ENCODE measurements at places on chromosomes 4 and X.

DNA sequence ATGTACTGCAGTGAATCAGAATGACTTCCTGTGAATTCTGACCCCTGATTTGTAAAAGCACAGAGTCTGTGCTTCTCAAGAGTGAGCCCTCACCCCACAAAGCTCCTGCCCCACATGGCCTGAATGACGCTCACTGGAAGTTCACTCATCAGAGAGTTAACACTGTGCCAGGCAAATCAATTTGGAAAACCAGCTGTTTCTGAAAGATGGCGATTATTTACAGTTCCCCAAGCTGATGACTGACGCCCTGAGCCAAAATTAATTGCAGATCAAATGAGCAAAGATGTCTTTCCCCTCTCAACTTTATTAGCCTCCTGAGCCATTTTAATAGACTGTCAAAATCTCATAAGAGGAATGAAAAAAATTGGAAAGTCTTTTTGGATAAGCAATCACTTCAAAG is 118.0 kb downstream of the SLC2A9 start:
- no peak for DNase-seq

- no peak for DNase-seq
Observed at GRCh38 chr4:109182696-109183095, 119.8 kb downstream of the COL25A1 start.

GRCh38 chr4:1359144-1359501 is 12.1 kb downstream of the UVSSA start:
- no peak for DNase-seq

- DNase-seq = no peak
Observed at GRCh38 chr4:64250061-64250460, 159.2 kb downstream of the TECRL start.

GRCh38 chr4:147318586-147318985 is 162.3 kb upstream of the EDNRA start:
- DNase-seq = no peak

DNA sequence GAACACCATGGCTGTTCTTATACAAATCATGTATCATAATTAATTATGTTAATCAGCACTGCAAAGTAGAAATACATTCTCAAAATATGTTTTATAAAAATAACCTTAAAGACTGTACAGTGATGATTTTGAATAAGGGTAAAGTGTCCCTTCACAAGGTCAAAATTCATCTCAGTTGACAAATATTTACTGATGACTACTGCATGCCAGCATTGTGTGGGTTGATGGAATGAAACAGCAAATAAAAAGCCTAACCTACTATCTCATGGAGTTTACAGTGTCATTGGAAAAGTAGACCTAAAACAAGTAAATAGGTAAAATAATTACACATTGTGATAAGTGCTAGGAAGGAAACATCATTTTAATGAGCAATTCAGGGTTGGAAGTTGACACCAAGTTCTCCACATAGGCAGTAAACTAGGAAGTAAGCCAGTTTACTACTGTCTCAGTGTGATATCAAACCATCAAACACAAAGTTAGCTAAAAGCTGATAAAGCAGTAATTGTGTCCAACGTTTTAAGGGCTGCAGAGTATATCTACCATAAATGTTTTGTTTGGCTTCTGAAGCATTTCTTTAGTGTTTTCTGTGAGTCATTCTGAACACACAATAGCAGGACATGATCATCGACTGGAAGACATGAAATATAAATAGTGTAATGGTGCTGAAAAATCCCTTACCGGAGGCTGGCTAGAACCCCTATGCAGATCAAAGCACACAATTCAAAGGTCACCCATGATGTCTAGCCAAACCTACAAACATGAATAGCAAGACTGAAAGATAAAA is 221.8 kb downstream of the DACH2 start:
- DNase-seq = no peak

DNA sequence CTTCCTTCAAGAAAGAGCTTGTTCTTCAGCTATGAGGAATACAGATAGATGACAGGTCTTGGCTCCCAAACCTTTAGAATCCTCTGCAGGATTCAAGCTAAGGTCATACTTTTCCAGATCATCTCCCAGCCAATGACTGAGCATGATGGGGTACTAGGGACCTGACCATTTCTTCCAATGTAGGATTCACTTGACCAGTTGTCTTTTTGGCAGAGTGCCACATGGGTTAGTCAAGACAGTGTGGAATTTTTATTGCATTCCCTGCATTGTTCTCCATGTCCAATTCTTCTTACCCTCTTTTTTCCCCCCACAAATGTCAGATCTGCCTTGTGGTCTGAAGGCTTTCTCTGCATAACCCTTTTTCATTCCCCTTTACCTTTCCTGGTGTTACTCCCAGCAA is 99.5 kb downstream of the CCSER1 start:
- DNase-seq = no peak

- peak; percentile 23 for DNase-seq
Observed at GRCh38 chrX:3815896-3816664, 102.6 kb upstream of the PRKX start.

DNA sequence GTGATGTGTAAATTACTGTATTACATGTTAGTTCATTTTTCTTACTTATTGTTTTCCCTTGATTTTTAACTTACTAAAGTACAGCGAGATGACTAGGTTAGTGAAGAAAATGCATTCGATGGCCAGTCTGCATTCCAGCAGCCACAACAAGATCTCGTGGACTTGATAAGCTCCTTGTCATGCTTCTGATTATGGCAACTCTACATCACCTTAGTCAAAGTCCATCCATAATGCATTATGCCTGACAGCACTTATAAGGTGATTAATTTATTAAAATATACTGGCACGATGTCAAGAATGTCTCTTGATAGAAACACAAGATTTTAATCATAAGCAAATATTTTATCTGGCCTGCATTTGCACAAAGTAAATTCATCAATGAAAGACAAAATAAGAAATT is 109.9 kb upstream of the NAP1L5 start:
- DNase-seq = no peak

- no peak for DNase-seq
Observed at GRCh38 chr4:137307806-137308205, 224.5 kb downstream of the PCDH18 start.

- DNase-seq = no peak
Observed at GRCh38 chr4:57691370-57691769, 581.2 kb upstream of the IGFBP7 start.

- DNase-seq = no peak
Observed at GRCh38 chr4:165583341-165583740, 204.5 kb downstream of the CPE start.

GRCh38 chr4:132026166-132026565 is 1122.9 kb upstream of the PCDH10 start:
- DNase-seq = no peak

- no peak for DNase-seq
Observed at GRCh38 chrX:137567682-137568232, 1.8 kb downstream of the ZIC3 start.

DNA sequence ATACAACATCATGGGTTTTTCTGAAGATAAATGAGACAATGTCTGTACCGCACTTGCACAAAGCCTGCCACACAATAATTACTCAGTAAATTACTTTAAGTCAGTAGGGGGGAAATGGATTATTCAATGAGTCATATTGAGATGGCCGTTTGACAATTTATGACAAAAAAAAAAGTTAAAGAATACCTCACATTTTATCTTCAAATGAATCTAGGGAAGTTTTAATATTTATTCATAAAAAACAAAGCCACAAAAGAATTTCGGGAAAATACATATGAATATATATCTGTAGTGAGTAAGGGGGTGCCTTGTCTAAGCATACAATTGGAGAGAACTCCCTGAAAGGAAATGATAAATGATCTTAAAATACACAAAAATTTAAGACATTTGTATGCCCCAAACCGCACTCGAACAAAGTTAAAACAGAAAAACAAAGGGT is 197.0 kb upstream of the SLC7A11 start:
- DNase-seq = no peak

- peak; percentile 43 for DNase-seq
Observed at GRCh38 chrX:1521459-1521956, 15.5 kb downstream of the P2RY8 start.

GRCh38 chr4:165588534-165589315 is 209.9 kb downstream of the CPE start:
- no peak for DNase-seq

- DNase-seq = no peak
Observed at GRCh38 chr4:10077076-10077475, 39.5 kb downstream of the WDR1 start.

GRCh38 chr4:22962295-22962694 is 269.6 kb downstream of the GBA3 start:
- no peak for DNase-seq

DNA sequence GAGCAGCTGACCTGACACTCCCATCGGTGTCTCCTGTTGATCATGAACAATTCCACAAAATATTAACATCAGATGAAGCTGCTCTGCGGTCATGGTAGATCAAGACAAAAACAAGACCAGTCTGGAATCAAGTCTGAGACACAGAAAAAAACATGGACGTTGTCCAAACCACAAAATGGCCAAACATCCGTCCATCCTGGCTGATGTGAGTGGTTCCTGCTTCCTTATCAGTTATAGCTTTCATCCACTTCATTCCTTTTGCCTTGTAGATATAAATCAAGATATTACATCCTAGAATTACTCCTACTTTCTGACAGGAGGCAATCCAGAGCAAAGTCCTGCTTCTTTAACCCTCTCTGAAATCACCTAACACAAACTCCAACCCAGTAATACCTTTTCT is 28.8 kb upstream of the PCSK1N start:
- DNase-seq = no peak

Measured in activated T-helper 9 cell treated with anti-CD3 and anti-CD28 coated beads, Interleukin-2, amount 50 U/mL, for 16 hours (primary cell).